ENCODE measurements at places on chromosomes 12 and 14. TPM values are rescaled to one million over a fixed set of nuclear protein-coding genes. Genes with fewer than 3 reads are reported as not detected.

BEST3 gene
- not detected for total RNA-seq

CATSPERB gene
- 1.1 TPM for total RNA-seq

PLEK2 gene
- 0.81 TPM for total RNA-seq

PLEKHD1 gene
- total RNA-seq = not detected

NEMP1 gene
- total RNA-seq = 50.5 TPM

RIPK3 gene
- total RNA-seq = 11.6 TPM

PAX9 gene
- not detected for total RNA-seq

HOXC11 gene
- total RNA-seq = not detected

A2ML1 gene
- total RNA-seq = not detected

ESRRB gene
- not detected for total RNA-seq

MMP19 gene
- 1.0 TPM for total RNA-seq

MFAP5 gene
- total RNA-seq = not detected

FOXG1 gene
- total RNA-seq = not detected

SLC6A13 gene
- 0.31 TPM for total RNA-seq
